Renal pelvis (tissue), 12 donors: ENCODE measurements at places on chromosomes 4 and X. TPM values are rescaled to one million over a fixed set of nuclear protein-coding genes. Genes with fewer than 3 reads are reported as not detected.

GRCh38 chrX:12366440-12366839 lies 228.2 kb downstream of the FRMPD4 start:
- DNase-seq: no peak

DNA sequence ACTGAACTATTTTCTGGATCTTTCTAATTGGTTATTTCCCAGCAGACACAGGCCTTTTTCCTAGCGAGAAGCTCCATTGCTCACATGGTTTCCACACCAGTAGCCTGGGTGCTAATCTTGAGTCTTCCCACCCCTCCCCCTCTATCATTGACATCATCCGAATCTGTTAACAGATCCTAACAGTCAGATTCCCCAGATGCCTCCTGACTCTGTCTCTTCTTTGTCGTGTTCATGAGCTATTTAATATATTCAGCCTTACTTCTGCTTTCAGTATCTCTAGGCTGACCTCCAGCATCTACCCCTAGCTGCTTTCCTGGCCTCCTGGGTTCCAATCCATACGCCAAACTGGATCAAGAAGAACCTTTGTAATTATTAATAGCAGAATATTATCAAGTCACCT lies 85.0 kb downstream of the CLNK start:
- DNase-seq: no peak

GRCh38 chrX:42602136-42602535 lies 175.8 kb downstream of the PPP1R2C start:
- no peak for DNase-seq

DNA sequence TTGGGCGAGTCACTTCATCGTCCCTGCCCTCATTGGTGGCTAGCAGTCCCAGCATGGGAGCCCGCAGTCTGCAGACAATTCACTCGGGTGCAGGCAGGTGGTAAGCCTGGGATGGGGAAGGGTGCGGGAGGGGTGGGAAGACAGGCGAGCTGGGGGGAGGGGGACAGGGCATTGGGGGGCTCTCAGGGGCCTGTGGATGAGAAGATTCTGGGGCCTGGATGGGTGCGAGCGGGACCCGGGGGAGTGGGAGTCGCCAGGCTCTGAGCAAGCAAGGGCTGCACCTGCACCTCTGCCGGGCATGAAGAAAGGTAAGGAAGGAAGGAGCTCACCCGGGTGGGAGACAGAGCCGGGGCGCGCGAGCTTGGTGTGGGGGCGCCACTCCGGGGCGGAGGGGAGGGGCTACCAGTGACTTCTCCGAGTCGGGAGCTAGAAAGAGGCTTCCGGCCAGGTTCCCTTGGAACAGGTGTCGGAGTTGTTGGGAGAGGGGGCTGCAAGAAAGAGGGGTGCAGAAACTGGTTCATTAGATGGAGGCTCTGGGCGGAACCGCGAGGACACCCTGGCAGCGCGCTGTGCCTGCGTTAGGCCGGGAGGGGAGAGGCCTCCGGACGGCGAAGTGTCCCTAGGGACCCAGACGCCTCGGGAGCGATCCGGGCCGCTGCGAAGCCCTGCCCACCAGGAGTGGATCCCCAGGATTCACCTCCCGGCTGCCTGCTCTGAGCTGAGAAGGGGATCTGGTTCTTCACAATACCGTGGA lies 103.4 kb upstream of the PDLIM3 start:
- no peak for DNase-seq

DNA sequence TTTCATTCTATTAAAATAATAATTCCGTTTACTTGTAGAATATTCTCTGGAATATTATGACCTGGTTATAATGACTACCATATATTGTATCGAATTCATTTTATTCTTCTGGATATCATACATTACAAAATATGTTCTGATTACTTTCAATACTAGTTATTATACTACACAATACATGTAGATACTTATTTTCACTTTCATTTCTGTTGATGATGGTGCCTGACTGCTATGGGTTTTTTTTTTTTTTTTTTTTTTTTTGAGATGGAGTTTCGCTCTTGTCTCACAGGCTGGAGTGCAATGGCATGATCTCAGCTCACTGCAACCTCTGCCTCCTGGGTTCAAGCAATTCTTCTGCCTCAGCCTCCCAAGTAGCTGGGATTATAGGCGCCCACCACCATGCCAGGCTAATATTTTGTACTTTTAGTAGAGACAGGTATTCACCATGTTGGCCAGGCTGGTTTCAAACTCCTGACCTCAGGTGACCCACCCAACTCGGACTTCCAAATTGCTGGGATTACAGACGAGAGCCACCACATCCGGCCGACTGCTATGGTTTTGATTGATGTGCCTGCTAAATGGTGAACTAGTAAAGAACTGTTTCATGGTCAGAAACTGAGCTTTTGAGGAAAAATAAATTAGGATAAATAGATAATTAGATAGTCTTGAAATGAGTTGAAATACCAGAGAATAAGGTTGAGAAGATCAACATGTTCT lies 39.5 kb downstream of the PCDH10 start:
- no peak for DNase-seq

GRCh38 chr4:113049421-113050370 lies at the start of gene ANK2:
Gene ANK2 (plus strand): TSS chr4:113049653. CDS start chr4:113049729, 76 bp downstream.
- DNase-seq: peak; percentile 50

DNA sequence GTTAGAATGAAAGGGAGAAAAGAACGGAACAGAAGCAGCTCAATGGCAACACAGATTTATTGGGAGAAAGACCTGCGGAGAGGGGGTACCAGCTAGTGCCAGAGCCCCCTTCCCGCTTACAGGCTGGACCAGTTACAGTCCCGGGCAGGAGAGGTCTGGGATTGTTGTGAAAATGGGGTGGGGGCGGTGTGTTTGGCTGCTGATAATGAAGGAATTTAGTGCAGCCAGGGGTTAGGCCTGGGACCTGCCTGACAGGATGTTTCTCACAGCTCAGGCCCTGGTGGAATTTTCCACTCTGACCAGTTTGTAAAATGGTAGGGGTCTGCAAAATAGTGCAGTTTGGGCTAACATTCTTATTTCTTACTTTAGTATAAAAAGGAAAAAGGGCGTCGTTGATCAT lies 75.4 kb upstream of the SPIN4 start:
- DNase-seq: no peak

DNA sequence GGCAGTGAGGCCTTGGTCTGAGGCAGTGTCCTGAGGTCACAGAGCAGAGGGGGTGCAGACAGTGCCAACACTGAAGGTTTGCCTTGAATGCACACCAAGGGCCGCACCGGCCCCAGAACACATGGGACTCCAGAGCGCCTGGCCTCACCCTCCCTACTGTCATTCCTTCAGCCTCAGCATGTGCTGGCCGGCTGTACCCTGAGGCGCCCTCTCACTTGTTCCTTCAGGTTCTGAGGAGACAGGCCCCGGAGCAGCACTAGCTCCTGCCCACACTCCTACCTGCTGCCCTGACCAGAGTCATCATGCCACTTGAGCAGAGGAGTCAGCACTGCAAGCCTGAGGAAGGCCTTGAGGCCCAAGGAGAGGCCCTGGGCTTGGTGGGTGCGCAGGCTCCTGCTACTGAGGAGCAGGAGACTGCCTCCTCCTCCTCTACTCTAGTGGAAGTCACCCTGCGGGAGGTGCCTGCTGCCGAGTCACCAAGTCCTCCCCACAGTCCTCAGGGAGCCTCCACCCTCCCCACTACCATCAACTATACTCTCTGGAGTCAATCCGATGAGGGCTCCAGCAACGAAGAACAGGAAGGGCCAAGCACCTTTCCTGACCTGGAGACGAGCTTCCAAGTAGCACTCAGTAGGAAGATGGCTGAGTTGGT lies 2.4 kb downstream of the MAGEA12 start:
- no peak for DNase-seq

DNA sequence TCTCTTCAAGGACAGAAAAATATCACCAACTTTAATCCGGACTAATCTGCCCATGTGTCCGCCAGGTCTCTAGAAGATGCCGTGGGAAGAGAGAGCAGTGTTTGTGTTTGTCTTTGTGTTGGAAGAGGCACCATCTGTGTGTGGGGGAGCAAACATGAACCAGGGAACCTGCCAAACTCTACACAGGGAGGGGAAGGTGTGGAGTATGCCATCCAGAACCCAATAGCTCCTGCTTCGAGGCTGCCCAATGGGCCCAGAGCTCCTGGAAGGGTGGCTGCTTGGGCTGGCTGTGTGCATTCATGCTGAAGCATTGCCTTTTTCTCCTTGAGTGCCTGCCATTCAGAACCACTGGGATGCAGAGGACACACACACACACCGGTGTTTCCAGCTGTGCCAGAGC lies 536.2 kb downstream of the MID1IP1 start:
- DNase-seq: no peak

GRCh38 chrX:67105758-67106116 lies 438.1 kb upstream of the AR start:
- DNase-seq: no peak

DNA sequence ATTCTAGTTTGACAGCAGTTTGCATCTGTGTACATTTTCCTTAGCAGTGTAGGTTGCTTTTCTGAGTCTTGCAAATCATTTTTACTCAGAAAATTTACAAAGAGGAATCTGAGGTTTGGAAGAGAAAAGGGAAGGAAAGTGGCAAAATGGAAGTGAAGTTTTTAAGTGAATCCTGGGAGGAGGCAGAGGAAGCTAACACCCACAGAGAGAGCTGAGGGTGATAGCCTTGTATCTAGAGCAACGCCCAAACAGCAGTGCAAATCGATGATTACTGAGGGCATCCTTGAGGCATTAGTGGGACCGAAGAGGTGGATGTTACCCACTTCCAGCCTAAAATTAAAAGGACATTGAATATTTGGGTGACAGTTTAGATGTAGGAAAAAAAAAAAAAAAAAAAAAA lies 31.8 kb downstream of the KLF3 start:
- DNase-seq: no peak

- no peak for DNase-seq
Observed at GRCh38 chr4:10690185-10690907, 5.8 kb upstream of the CLNK start.

DNA sequence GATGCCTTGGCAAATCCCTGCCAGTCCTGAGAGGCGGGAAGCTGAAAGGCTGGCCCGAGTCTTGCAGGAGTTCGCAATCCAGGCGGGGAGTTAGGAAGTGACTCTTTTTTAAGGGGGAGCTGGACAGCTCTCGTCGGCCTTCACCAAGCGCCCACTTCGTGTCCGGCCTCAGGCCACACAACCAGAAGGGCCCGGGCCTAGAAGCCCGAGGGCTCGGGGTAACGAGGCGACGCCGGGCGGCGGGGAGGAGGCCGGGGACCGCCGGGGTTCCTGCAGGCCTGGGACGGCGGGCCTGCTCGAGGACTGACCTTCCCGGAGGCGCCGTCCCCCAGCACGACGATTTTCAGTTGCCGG lies 395 bp downstream of the RAB28 start:
- DNase-seq: peak; percentile 70

The ARHGEF6 gene
- polyA plus RNA-seq: 12.2 TPM

The TMPRSS11F gene
- 0.13 TPM for polyA plus RNA-seq

The RHOXF2 gene
- not detected for polyA plus RNA-seq

The ARR3 gene
- 0.51 TPM for polyA plus RNA-seq

The FAM53A gene
- 3.0 TPM for polyA plus RNA-seq

The FOXP3 gene
- 1.2 TPM for polyA plus RNA-seq

The TCEAL2 gene
- polyA plus RNA-seq: 24.2 TPM

The SPARCL1 gene
- 4.4 TPM for polyA plus RNA-seq

The FGFBP2 gene
- polyA plus RNA-seq: 0.22 TPM

The KDR gene
- polyA plus RNA-seq: 60.2 TPM

The FDCSP gene
- polyA plus RNA-seq: 0.56 TPM

The MAP3K15 gene
- polyA plus RNA-seq: 5.1 TPM
